ENCODE measurements at places on chromosomes 7 and 10.

GRCh38 chr7:104973909-104974415, 40.0 kb upstream of the KMT2E start:
- DNase-seq: no peak

DNA sequence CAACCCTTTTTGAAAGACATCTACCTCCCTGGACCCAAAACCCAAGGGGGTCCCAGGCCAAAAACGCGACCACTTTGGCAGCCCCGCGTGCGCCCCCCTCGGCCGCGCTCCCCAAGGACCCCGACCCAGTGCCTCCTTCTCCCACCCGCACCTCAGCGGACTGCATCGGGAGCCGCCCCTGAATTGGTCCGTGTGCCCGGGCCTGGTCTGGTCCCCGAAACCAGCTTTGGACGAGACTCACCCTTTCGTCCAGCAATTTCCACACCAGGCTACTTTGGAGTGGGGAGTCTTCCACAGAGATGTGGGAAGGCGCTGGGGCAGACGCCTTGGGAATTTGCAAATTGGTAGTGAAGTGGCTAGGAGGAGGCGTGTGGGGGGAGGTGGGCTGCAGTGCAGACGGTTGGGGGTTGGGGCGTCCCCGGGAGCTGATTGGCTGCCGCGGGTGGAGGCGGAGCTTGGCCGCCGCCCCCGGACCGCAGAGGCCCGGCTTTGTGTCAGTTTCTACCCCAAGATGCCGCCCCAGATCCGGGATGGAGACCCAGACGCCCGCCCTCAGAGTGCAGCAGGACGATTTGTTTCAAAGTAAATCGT, 16.9 kb downstream of the TCAF1 start:
- no peak for DNase-seq

DNA sequence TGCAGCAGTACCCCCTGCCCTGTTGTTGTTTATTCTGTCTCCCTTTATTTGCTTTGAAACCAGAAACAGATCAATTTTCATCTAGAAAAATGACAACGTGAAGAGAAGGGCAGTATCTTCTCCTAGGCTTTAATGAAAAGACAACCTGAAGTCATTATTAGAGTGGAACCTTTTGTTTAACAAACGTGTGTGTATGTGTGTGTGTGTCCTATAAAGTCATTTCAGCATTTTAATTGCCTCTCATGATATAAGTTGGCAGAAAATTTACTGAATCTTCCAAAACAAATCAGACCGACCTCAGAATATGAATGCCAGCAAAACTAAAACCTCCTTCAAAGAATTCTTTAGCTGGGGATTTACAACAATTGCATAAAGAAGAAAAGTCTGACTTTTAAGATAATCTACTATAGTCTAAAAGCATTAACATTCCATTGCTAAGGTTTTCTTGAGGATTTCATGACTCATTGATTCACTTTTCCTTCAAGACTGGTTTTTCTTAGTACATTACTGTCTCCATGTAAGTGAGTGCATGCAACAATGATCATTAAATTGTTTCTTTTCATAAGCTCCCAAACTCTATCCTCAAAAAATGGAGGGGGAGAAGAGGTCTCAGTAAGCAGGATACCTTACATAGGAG, 3.2 kb downstream of the GLI3 start:
- no peak for DNase-seq

- peak; percentile 59 for DNase-seq
These were observed 855 bp upstream of the PALD1 start for GRCh38 chr10:70477661-70478162.

- no peak for DNase-seq
These were observed 70.9 kb downstream of the MYL10 start for GRCh38 chr7:101557978-101558741.
